ENCODE measurements at places on chromosomes 3 and 15.

DNA sequence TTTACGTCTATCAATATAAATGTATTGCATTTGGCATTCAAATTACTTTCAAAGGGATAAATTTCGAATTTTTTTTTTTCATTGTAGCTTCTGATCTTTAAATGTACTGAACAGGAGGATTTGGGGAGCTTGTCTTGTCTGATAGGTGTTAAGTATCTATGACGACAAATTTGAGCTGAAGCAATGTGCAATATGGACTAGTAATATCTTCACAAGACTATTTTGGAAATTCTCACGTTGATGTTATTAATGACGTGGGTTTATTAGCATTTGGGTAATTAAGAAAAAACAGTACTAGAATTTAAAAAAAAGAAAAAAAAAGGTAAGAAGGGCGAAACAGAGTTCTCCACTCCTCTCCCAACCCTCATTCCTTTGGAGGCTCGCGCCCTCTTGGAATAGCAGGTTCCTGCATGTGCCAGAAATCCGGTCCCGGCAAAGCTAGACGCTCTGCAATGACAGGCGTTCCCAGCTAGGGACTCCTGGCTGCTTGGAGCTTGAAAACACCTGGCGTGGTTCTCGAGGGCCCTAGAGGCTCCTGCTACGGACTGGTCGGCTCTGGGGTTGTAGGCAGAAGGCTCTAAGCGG is 648 bp upstream of the P2RY1 start:
- peak; percentile 5 for DNase-seq

GRCh38 chr3:52710512-52710911 is 4.6 kb downstream of the SPCS1 start:
- DNase-seq: no peak

GRCh38 chr3:140521751-140522445 is 156.0 kb upstream of the TRIM42 start:
- DNase-seq: no peak

GRCh38 chr3:195892105-195893043 is 16.0 kb downstream of the TNK2 start:
- DNase-seq: peak; percentile 83

DNA sequence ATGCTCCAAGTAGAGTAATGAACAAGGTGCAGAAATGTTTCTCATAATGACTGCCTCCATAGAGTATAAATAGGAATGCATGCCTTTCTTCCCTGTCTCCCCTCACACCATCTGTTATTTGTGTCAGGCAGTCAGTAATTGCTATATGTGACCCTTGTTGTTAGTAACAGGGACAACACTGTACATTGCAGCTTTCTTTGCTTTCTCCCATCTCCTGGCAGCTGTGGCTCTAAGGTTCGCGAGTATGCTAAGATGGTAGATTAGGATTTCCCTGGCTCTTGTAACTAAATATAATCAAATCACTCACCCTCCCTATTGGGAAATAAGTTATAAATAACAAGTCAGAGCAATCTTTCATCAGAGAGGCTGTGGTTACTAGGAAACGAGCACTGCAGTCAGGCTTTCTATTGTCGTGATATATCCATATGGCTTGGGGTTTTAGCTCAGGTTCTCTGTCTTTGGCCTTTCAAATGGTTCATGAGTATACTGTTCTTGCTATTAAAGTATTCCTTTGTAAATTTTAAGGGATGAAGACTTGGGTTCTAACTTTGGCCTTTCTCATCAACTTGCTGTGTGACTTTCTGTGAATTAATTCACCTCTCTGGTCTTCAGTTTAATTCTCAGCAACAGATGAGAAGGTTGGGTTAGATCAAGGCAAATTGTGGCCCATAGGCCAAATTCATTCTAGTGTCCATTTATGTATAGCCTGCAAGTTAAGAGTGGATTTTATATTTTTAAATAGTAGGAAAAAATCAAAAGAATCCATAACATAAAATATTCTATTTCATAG is 8.1 kb upstream of the MINDY4B start:
- DNase-seq: no peak

DNA sequence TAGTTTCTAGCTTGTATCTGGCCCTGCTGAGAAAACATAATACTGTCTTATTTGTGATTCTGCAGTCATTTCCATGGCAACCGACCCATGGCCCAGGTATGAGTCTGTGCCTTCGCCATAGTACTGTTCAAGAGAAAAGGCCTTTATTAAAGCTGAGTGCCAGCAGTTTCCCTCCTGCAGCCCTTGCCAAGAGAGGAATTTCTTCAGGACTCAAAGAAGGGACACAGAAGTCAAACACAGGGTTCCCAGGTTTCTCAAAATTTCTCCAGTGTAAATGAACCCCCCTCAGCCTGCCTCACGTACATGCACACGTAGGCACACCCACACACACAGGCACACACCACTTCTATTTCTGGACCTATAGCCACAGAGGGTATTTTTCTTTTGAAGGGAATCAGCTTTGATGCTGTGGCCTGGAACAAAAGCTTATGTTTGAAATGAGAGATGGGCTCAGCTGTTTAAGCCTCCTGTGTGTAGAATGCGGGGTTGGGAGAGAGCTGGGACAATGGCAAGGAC is 269.2 kb downstream of the PDCD6IP start:
- no peak for DNase-seq

DNA sequence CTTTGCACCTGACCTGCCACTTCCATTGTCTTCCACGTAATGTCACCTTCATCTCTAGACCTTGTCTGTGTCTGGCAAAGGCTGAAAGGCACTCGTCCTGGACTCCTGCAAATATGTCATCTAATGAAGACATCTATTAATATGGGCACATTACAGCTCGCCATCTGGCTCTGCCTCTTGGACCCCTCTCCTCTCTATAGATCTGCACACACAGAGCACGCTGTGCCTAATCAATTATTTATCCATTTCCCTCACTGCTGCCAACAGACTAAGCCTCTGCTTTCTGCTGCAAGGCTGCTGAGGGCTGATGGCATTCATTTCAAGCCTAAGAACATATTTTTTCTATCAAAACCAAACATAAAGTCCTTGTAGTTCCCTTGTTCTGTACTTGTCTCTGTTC is 573.0 kb downstream of the TUSC7 start:
- DNase-seq: no peak

DNA sequence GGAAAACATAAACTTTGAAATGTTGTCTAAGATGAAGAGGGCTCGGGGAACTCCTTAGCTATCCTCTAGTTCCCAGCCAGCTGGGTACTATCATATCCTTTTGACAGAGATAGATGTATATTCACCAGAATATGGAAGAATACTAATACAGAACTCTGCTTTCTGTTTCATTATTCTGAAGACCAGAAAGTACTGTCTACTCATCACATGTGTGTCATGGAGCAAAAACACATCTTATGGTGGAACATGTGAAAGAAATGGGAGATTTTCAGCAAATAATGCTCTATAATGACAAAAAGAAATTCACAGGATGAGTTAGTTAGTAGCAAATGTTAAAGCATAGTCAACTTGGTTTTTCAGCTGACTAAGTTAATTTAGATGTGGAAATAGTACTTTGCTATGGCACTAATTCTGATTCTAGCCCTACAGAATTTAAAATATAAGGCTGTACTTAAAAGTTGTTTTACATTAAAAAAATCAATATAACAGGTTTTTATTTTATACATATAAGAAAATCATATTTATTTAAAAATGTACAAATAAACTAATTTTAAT is 16.5 kb downstream of the ISL2 start:
- no peak for DNase-seq

GRCh38 chr3:60146121-60146520 is 1096.3 kb upstream of the CFAP20DC start:
- DNase-seq: no peak
